Epithelial cell of esophagus (primary cell): ENCODE measurements at places on chromosomes 5 and 9.

GRCh38 chr5:6616632-6617031 is 16.2 kb downstream of the NSUN2 start:
- no peak for DNase-seq

- peak; percentile 71 for DNase-seq
These were observed 345.1 kb downstream of the SPATA31D1 start for GRCh38 chr9:82333671-82334070.

- DNase-seq: peak; percentile 36
These were observed 519.0 kb upstream of the DAB2 start for GRCh38 chr5:39943811-39944210.

DNA sequence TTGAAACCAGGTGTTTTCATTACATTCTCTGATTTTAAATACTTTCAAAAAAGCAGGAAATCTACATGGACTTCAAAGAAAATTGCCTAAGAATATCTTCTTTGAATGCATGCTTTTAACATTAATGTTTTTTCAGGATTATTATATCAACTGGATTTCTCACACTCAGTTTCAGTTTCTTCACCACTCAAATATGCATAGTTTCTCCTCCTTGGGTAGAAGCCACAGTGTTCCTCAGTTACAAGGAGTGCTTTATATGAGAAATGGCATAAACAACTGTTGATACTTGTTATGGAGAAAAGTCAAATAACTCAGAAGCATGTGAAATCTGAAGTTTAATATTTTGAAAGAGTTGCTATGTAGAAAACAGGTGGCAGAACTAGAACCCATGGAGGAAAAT is 196.9 kb downstream of the DMRTA1 start:
- DNase-seq: no peak
